ENCODE measurements at places on chromosomes 11 and 22.

- no peak for DNase-seq
These were observed 19.9 kb upstream of the NCR3LG1 start for GRCh38 chr11:17331669-17332068.

GRCh38 chr11:66112601-66113499 is 42.8 kb downstream of the PACS1 start:
- no peak for DNase-seq

GRCh38 chr11:69398529-69399492 is 82.7 kb upstream of the LINC01488 start:
- DNase-seq, result no peak

- DNase-seq, result no peak
These were observed 8.2 kb downstream of the PTH start for GRCh38 chr11:13487661-13488030.

DNA sequence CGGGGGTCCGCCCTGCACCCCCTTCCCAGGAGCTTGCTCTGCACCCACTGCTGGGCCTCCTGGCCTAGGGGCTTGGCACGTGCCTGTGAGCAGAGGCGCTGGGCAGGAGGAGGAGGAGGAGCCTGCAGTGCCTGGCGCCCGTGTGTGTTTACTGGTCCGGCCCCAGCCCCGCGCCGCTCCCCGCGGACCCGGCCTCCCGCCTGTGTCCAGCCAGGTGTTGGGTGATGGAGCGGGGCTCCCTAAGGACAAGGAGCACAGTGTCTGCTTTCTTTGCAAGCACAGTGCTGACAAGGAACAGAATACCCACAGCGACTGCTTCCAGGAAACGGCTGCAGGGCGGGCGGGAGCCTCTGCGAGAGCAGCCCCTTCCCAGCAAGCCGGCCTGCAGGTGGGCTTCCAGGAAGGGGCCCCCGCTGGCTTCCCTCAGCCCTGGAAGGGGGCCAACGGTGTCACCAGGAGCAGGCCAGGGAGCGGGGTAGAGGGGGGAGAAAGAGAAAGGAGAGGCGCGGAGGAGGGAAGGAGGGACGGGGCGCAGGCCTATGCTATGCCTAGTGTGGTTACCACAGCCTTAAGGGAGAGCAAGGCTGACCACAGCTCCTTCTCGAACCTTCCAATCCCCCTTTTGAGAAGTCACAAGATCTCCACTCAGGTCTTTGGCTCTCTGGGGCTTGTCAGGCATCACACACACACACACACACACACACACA is 6.6 kb downstream of the H19 start:
- DNase-seq, result no peak

- DNase-seq, result no peak
These were observed 25.2 kb downstream of the GTF2H1 start for GRCh38 chr11:18347471-18348125.
